Liver (tissue), 10 donors: ENCODE measurements at places on chromosomes 7 and 10. TPM values are rescaled to one million over a fixed set of nuclear protein-coding genes. Genes with fewer than 3 reads are reported as not detected.

The CCL24 gene
- total RNA-seq: 2.1 TPM

The MMS19 gene
- total RNA-seq: 29.1 TPM

The C10orf53 gene
- total RNA-seq: not detected

The CRTAC1 gene
- 0.25 TPM for total RNA-seq

The AGK gene
- total RNA-seq: 10.2 TPM

The HKDC1 gene
- 5.6 TPM for total RNA-seq

The CALHM3 gene
- 0.14 TPM for total RNA-seq

The ATG9B gene
- not detected for total RNA-seq

The GCK gene
- total RNA-seq: 0.67 TPM

The CRPPA gene
- 2.3 TPM for total RNA-seq

The SEC61G gene
- total RNA-seq: 329 TPM

The KLF6 gene
- 17.7 TPM for total RNA-seq

The AGMO gene
- total RNA-seq: 27.5 TPM

The PRKAR2B gene
- total RNA-seq: 1.6 TPM

DNA sequence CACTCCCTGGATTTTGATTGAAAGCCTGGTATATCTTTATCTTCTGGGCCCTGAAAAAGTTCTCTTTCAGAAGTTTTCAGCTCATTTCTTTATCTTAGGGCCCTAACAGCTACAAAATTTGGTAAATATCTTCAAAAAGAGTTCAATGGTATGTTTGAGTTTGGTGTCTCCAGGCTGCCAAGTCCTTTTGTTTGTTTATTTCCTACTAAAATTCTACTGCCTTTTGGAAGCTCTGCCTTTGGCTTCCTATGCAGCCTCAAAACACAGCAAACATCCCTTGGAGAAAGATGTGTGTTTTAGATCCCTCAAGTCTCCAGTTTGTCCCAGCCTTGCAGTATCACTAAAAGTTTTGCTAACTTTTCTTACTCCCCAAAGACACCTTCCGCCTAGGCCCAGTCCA is 146.8 kb downstream of the LRRTM3 start:
- H3K36me3 ChIP-seq: no peaks in the 10 kb centered on the region
- H3K27me3 ChIP-seq: no peaks in the 10 kb centered on the region
- H3K4me3 ChIP-seq: no peak overlapping the region
- H3K27ac ChIP-seq: no peak overlapping the region
- no peak for DNase-seq

- H3K27me3 ChIP-seq: no peaks in the 10 kb centered on the region
- H3K4me1 ChIP-seq: no peaks in the 10 kb centered on the region
These were observed 1.9 kb upstream of the ARL4A start for GRCh38 chr7:12685550-12685949.

DNA sequence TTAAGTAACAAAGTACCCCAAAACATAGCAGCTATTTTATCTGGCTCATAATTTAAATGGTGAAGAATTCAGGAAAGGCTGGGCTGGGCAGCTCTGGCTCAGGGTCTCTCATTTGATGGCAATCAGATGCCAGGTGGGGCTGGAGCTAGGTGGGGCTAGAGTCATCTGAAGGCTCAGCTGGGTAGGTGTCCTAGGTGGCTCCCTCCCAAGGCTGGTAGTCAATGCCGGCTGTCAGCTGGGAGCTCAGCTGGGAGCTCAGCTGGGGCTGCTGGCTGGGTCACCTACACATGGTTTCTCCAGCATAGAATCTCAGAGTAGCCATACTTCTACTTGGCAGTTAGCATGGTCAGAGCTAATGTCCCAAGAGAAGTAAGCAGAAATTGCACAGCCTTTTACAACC is 34.1 kb downstream of the OSBPL3 start:
- DNase-seq: no peak
- H3K27me3 ChIP-seq: no peaks in the 10 kb centered on the region
- no peak overlapping the region for H3K27ac ChIP-seq
- no peaks in the 10 kb centered on the region for H3K36me3 ChIP-seq

GRCh38 chr10:100020142-100020885 is 10.6 kb upstream of the DNMBP start:
- no peaks in the 10 kb centered on the region for H3K27me3 ChIP-seq
- H3K4me1 ChIP-seq: no peaks in the 10 kb centered on the region
- no peak overlapping the region for H3K27ac ChIP-seq

- peaks cover 9% of the 10 kb centered on the region for H3K36me3 ChIP-seq
- H3K27ac ChIP-seq: no peak overlapping the region
- H3K27me3 ChIP-seq: no peaks in the 10 kb centered on the region
- peaks cover 6% of the 10 kb centered on the region for H3K4me1 ChIP-seq
These were observed 9.4 kb downstream of the NUDT5 start for GRCh38 chr10:12186323-12186722.

DNA sequence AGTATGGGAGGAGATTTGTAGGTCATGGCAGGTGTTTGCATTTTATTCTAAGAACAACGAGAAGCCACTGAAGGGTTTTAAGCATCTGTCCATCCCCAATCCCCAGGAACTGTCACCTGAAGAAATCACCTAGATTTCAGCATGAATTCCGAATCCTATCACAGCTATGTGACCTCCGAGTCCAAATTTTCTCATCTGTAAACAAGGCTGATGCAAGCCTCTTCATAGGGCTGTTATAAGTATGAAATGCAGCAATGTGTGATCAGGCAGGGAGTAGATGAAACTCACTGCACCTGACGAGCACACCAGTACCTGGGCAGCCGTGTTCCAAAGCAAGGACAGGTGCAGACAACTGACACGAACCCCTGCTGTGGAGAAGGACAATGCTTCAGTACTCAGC is 14.0 kb downstream of the HABP2 start:
- DNase-seq: no peak
- no peak overlapping the region for H3K4me3 ChIP-seq
- H3K27ac ChIP-seq: peak overlapping the region; percentile 66
- H3K36me3 ChIP-seq: peaks cover 12% of the 10 kb centered on the region

DNA sequence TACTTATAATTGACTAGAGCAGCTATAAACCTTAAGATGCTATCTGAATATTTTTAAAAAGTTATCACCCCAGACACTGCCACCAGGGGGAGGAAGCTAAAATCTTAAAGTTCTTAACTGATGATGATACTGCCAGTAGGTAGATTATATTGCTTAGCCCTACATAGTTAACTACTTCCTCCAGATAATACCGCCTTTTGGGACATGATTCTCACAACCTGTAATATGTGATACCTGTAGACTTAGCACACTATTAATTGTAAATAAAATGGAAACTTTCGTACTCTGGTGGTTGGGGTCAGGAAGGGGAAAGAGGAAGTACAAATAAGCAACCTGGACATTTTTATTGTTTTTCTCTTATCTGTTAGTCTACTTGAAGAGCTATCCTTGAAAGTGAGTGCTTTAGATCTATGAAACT is 268.9 kb downstream of the ADK start:
- H3K4me3 ChIP-seq: no peak overlapping the region
- no peak overlapping the region for H3K27ac ChIP-seq
- no peaks in the 10 kb centered on the region for H3K27me3 ChIP-seq
- no peak for DNase-seq
- H3K4me1 ChIP-seq: no peaks in the 10 kb centered on the region
- H3K36me3 ChIP-seq: no peaks in the 10 kb centered on the region

GRCh38 chr7:6261699-6262098 is 10.7 kb downstream of the CYTH3 start:
- DNase-seq: no peak
- no peaks in the 10 kb centered on the region for H3K36me3 ChIP-seq
- H3K27me3 ChIP-seq: no peaks in the 10 kb centered on the region

- H3K4me1 ChIP-seq: no peaks in the 10 kb centered on the region
- H3K4me3 ChIP-seq: no peak overlapping the region
- H3K36me3 ChIP-seq: peaks cover 2% of the 10 kb centered on the region
- no peak for DNase-seq
- H3K27me3 ChIP-seq: no peaks in the 10 kb centered on the region
These were observed 42.6 kb upstream of the CC2D2B start for GRCh38 chr10:95864906-95865813.

- DNase-seq: no peak
- H3K27ac ChIP-seq: no peak overlapping the region
- no peaks in the 10 kb centered on the region for H3K36me3 ChIP-seq
These were observed 1212.3 kb downstream of the NXPH1 start for GRCh38 chr7:9645756-9646155.

- H3K27ac ChIP-seq: no peak overlapping the region
- DNase-seq: no peak
- H3K4me1 ChIP-seq: no peaks in the 10 kb centered on the region
- no peaks in the 10 kb centered on the region for H3K27me3 ChIP-seq
These were observed 76.8 kb upstream of the CARD11 start for GRCh38 chr7:3120513-3120912.

- peaks cover 4% of the 10 kb centered on the region for H3K36me3 ChIP-seq
- H3K4me1 ChIP-seq: no peaks in the 10 kb centered on the region
- no peak overlapping the region for H3K4me3 ChIP-seq
- H3K27me3 ChIP-seq: no peaks in the 10 kb centered on the region
- DNase-seq: no peak
- H3K27ac ChIP-seq: no peak overlapping the region
These were observed 90.0 kb downstream of the GSAP start for GRCh38 chr7:77326131-77326530.

DNA sequence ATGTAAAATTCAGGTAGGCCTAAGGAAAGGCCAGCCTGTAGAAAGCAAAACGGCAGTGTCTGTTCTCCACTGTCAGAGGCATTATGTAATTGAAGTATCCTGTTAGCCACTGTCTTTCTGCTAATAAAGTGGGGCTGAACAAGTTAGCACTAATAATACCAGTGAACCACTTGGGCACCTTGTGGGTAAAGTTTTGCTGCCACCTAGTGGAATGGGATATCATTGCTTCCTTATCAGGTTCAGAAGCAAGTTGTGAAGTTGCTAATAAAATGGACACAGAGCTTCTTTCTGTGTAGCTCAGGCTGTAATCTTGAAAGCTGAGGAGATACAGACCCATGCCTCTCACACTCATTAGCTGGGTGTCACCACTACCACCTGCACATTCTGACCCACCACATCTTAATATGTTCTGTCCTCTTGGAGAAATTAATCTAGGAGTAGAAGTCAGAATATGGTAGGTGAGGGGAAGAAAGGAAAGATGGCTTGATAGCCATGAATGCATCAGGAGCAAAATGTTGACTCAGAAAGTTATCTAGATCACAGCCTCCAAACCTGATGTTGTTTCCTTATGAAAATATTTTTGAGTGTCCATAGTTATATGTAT is 175.1 kb downstream of the SEPTIN7 start:
- H3K4me1 ChIP-seq: peaks cover 5% of the 10 kb centered on the region
- no peaks in the 10 kb centered on the region for H3K27me3 ChIP-seq
- no peak overlapping the region for H3K4me3 ChIP-seq
- no peak for DNase-seq

- H3K27me3 ChIP-seq: no peaks in the 10 kb centered on the region
- no peak overlapping the region for H3K4me3 ChIP-seq
- no peaks in the 10 kb centered on the region for H3K36me3 ChIP-seq
- H3K27ac ChIP-seq: no peak overlapping the region
- H3K4me1 ChIP-seq: peaks cover 28% of the 10 kb centered on the region
- no peak for DNase-seq
These were observed 102.1 kb upstream of the ANLN start for GRCh38 chr7:36287371-36288241.

DNA sequence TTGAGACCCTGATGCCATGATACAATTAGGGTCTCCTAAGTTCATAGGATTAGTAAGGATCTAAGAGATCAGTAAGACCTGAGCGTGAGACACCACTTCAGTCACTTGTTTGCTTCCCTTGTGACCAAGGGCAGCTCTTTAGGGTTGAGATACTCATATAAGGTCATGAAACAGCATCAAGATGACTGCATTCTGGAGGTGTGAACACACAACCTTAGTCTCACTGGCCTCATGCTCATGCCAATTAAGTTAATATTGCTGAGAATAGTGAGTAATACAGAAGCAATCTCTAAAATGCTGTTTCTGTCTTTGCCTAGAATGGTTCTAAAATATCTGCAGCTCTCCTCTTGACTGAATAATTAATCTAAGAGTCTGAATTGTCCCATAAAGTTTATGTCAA is 39.6 kb upstream of the KLHL7 start:
- no peak overlapping the region for H3K27ac ChIP-seq
- no peaks in the 10 kb centered on the region for H3K4me1 ChIP-seq
- no peaks in the 10 kb centered on the region for H3K27me3 ChIP-seq
- H3K4me3 ChIP-seq: no peak overlapping the region

- no peak overlapping the region for H3K27ac ChIP-seq
- H3K4me1 ChIP-seq: no peaks in the 10 kb centered on the region
- no peaks in the 10 kb centered on the region for H3K27me3 ChIP-seq
- no peaks in the 10 kb centered on the region for H3K36me3 ChIP-seq
- H3K4me3 ChIP-seq: no peak overlapping the region
These were observed 47.4 kb upstream of the LRRN3 start for GRCh38 chr7:111043561-111043960.

DNA sequence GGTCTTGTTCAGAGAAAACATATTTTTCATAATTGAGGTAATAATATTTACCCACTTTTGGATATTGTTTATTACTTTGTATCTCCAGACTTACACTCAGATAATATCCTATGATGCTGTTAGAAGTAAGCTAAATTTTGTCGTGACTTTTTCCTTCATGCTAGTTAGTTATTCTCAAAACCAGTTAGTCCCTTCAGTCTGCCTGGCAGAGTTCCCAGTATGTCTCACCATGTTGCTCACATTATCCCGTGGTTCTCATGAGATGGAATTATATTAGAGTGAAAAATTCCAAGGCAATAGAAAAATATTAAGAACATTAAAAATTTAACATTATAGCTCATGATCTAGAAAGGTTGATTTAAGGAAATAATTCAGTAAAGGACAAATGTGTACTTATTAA is 81.5 kb upstream of the SMIM30 start:
- H3K36me3 ChIP-seq: no peaks in the 10 kb centered on the region
- no peak overlapping the region for H3K27ac ChIP-seq
- H3K4me1 ChIP-seq: no peaks in the 10 kb centered on the region

GRCh38 chr10:83522881-83523386 is 616.4 kb upstream of the GHITM start:
- no peaks in the 10 kb centered on the region for H3K4me1 ChIP-seq
- H3K4me3 ChIP-seq: no peak overlapping the region
- H3K27ac ChIP-seq: no peak overlapping the region
- DNase-seq: no peak
- H3K27me3 ChIP-seq: no peaks in the 10 kb centered on the region

DNA sequence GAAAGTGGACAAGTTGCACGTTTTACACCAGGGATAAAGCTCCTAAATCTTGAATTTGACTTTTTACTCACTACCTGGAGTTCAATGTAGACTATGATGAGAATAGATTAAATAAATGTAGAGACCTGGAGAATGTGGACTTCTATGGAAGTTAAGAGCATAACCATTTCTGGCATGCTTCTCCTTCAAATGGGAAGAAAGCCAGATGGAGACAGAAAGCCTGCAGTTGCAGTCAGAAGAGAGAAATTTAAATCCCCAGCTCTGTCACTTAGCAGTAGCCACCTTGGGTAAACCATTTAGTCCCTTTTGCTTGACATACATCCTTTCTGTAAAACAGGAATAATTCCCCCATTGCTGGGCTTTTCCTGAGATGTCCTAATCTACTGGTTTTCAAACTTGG is 355.3 kb upstream of the AUTS2 start:
- H3K36me3 ChIP-seq: no peaks in the 10 kb centered on the region
- no peak for DNase-seq
- peaks cover 7% of the 10 kb centered on the region for H3K4me1 ChIP-seq
- H3K4me3 ChIP-seq: no peak overlapping the region
- no peaks in the 10 kb centered on the region for H3K27me3 ChIP-seq

- no peaks in the 10 kb centered on the region for H3K36me3 ChIP-seq
- DNase-seq: peak; percentile 41
- no peaks in the 10 kb centered on the region for H3K4me1 ChIP-seq
- H3K27ac ChIP-seq: no peak overlapping the region
These were observed 59.8 kb downstream of the CSGALNACT2 start for GRCh38 chr10:43197834-43198681.

GRCh38 chr7:2162959-2163358 is 69.8 kb downstream of the MAD1L1 start:
- H3K4me3 ChIP-seq: no peak overlapping the region
- no peaks in the 10 kb centered on the region for H3K27me3 ChIP-seq
- peaks cover 2% of the 10 kb centered on the region for H3K4me1 ChIP-seq
- no peaks in the 10 kb centered on the region for H3K36me3 ChIP-seq
- DNase-seq: no peak
